ENCODE measurements at places on chromosomes 16 and 17. TPM values are rescaled to one million over a fixed set of nuclear protein-coding genes. Genes with fewer than 3 reads are reported as not detected.
A peak's percentile ranks its signal among the peaks of the same experiment; 100 is the strongest.

GRCh38 chr16:48109475-48109874, 46.3 kb downstream of the ABCC12 start:
- DNase-seq = no peak

DNA sequence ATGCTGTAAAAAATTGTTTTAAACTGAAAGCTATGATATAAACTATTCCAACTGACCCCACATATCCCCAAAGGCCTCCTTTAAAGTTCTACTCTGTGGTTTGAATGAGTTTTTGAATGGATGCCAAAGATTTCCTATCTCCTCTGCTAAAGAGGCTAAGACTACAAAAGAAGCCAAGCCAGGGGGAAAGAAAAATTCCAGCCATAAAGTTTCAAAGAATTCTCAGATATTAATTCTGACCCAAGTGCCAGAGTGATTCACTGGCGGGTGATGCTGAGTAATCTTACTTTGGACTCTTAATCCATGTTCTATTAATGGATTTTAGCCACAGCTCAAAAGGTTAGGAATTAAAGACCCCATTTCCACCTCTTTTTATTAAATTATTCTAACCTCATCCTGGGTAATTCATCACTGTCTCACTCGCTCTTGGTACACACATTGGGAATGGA, 60.7 kb downstream of the HS3ST3A1 start:
- no peak for DNase-seq

GRCh38 chr16:89009343-89010209, 32.6 kb upstream of the CBFA2T3 start:
- DNase-seq = peak; percentile 74

Gene ENPP7
- total RNA-seq = 6.7 TPM

DNA sequence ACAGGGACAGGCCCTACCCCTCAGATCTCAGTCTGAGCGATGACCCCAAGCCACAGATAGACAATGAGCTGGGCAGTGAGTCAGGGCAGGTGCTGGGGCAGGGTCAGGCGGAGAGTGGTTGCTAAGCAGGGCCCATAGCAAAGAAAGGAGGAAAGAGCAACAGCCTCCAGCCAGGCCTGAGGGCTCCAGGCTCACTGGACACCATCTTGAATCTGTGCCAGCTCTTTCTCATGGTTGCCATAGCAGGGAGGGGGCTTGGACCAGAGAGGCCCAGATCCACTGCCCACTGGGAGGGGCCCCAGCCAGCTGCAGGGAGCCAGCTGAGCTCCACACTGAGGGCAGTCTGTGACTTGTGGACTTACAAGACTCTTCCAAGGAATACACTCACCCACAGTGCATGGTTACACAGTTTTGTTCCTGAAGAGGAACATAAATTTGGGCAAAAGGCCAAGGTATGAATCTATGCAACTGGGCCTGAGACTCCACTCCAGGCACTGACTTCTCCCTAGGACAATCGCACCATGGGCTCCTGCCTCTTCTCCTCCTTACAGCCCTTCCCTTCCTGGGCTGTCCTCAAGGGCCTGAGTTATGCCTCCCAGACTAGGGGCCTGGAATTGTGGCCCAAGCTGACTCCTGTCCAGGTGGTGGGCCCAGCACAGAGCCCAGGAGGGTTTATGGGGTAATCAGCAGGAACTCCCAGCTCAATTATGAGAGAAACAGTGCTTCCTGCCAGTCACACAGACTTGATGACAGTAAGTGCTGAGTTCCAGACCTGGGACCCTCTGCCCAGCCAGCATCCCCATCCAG, 59.9 kb downstream of the BEAN1 start:
- DNase-seq = no peak

DNA sequence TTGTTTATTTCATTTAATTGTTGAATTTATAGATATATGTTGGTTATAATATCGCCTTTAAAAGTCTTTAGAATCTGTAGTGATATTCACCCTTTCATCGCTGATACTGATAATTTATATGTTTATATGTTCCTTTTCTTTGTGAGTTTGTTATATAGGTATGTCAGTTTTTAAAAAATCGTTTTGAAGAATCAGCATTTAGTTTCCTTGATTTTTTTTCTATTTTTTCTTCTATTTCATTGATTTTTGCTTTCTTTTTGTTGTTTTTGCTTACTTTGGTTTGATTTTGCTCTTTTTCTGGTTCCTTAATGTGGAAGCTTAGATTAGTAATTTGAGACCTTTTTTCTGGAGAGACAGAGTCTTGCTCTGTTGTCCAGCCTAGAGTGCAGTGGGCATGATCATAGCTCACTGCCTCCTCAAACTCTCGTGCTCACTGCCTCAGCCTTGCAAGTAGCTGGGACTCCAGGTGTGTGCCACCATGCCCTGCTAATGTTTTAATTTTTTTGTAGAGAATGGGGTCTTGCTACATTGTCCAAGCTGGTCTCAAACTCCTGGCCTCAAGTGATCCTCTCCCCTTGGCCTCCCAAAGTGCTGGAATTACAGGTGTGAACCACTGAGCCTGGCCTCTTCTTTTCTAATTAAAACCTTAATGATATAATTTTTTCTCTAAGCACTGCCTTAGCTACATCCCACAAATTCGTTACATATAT, 7.5 kb downstream of the IST1 start:
- no peak for DNase-seq

DNA sequence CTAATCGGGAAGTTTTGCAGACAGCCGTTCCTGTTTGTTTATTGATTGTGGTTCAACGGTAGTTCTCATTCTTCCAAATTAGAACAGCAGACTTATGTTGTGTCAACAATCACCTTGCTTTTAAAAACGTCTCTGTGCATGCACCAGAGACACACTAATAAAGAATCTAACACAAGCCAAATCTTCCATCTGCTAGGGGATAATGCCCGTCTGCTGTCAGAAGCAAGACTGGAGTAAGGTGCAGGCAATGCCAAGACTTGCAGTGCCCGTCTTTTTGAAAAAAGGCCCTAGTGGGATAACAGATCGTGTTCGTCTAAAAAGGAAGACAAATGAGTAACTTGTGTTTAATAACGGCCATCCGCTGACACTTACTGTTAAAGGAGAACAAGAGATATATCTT, 158.4 kb downstream of the KCNJ2 start:
- DNase-seq = no peak

DNA sequence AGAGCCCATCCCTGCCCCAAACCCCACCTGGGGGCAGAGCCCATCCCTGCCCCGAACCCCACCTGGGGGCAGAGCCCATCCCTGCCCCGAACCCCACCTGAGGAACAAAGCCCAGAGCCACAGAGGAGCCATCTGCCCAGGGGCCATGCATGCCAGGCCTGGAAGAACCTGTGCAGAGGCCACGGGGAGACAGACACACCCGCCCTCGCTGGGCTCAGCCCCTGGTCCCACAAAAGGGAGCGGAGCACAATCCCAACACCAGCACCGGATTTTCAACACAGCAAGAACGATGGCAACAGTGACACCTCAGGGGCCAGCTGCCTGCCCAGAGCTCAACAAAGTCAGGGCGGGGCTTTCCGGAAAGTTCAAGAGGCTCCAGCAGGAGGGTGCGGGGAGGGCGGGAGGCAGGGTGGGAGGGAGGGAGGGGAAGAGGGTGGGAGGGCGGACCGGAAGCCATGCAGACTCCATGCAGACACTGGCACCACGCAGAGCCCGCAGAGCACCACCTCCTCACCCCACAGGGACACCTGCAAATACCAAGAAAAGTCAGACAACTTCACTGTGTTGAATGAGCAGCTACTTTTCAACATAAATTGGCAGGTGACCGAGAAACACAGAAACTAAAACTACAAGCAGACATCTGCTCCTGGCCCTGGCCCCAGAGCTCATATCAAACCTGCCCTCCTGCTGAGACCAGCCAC, 27.9 kb upstream of the C16orf95 start:
- no peak for DNase-seq

DNA sequence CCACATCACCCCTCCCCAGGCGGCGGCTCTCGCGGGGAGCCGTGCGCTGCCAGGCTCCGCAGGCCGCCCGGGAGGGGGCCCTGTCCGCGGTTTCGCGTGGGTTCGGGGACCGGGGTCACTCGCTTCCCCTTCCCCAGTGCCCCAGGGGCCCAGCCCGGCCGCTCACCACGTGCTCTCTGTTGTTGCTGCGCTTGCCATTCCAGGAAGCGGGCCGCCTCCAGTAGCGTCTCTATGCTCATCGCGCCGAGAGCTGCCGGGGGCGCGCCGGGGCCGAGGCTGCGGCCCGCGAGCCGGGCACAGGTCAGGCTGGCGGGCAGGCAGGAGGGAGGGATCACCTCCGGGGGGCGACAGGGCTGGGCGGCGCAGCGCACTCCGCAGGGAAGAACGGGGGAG, 390 bp downstream of the MNT start:
- peak; percentile 78 for DNase-seq

GRCh38 chr17:40956401-40957254, 10.1 kb downstream of the KRT39 start:
- DNase-seq = no peak

Gene SOX9
- not detected for total RNA-seq

Gene HOXB4
- 1.7 TPM for total RNA-seq

Gene CCL16
- total RNA-seq = not detected

GRCh38 chr16:30470170-30470512, 2.4 kb upstream of the ITGAL start:
- no peak for DNase-seq
